RWPE2 (cell line): ENCODE measurements at places on chromosomes 4 and X.
A peak's percentile ranks its signal among the peaks of the same experiment; 100 is the strongest.

GRCh38 chrX:126509923-126510322 is 42.7 kb downstream of the DCAF12L1 start:
- no peak for DNase-seq

- DNase-seq: no peak
Observed at GRCh38 chrX:129556806-129557315, 16.8 kb downstream of the OCRL start.

DNA sequence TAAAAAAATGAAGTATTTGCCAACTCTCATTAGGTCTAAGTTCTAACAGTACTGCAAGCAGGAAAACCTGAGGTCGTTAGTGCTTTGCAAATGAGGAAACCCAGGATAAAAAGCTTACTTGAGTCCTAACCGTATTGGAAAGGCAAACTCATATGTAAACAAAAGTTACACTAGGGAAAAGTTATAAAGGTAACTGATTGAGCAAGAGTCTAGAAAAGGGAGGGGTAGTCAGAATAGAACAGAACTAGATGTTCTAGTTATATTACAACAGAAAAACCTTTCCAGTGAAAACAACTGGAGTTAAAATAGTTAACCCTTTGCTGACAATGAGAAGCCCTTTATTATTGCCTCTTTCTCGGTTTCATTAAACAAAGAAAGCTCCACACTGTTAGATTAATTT is 66.4 kb upstream of the MAOA start:
- no peak for DNase-seq

GRCh38 chr4:186845137-186845842 is 121.6 kb upstream of the FAT1 start:
- no peak for DNase-seq

- no peak for DNase-seq
Observed at GRCh38 chr4:157048248-157048647, 27.7 kb upstream of the GLRB start.

DNA sequence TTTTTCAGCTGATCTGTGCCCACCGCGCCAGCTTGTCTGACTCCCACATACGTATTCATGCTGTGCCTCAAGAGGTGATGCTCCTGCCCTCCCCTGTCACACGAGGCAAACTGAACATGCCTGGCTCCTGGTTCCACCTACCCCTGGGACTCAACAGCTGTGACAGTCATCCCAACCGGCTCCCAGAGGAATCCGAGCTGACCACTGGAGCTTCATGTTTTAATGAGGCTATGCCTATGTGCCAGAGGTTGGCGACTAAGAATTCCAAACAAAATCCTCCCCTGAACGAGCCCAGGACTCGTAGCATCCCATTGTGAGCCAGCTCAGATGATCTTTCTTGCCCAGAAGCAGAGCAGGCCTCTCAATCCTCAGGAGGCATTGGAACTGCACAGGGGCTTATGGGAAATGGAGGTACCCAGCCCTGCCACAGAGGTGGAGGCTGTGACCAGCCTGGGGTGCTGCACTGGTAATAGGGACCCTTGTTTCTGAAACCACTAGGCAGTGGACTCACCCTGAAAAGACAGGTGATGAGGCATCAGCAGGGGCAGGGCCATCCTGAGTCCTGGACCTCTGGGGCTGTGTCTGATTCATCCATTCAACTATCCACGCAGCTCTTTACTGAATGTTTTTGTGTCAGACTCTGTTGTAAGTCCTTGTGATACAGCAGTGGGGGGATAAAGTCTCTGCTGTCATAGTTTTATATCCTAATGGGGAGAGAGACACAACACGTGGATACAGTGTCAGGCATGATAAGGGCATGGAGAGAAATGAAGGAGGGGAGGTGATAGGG is 325.0 kb downstream of the EVC2 start:
- DNase-seq: no peak

DNA sequence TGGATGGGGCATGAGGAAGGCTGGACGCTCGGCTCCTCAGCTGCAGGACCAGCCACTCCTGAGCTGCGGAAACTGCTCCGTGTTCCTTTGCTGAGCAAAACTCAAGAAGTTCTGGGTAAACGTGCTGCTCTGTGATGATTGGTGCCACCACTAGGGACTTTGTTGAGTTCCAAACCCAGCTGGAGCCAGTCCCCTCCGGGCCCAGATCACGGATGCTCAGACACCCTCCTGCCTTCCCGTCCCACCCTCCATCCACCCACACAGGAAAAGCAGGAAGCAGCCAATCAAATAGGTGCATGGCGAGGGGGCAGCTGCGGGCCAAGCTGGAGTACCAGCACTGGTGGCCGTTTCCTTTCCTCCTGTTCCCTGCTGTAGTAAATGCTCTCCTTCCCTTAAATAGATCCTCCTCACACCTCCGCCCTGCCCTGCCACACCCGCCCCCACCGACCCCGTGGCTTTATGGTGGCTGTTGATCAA is 68.0 kb downstream of the ADRA2C start:
- DNase-seq: no peak

DNA sequence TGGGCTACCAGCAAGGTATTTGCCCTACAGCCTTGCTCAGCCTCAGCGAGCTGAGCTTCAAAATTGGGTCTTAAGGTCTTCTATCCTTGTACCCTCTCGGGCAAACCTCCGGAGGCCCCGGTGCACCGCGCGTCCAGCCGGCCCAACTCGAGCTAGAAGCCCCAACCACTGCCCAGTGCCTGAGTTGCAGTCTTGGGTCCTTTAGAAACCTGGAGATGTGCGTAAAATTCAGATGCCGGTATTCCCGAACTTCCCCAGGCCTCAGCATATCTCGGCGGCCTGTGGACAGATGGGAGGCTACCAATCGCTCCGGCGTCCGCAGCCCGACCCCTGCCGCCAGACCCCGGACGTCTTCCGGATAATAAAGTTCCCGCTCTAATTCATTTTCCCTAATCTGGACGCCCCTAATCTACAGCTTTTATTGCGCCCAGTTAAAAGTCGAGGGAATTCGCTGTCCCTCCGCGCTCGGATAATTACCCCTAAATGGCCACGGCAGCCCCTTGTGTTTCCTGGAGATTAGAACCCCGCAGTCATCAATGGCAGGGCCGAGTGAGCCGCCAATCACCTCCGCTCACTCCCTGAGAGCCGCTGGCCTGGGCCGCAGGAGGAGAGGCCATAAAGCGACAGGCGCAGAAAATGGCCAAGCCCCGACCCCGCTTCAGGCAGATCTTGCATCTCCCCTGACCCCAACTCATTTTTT is 1.5 kb upstream of the MSX1 start:
- peak; percentile 45 for DNase-seq

GRCh38 chr4:75630174-75630936 is at the start of gene CDKL2:
Gene CDKL2, minus strand, starts transcription at chr4:75630528. Its CDS starts 4,540 bp downstream, at chr4:75625988.
- peak; percentile 87 for DNase-seq

DNA sequence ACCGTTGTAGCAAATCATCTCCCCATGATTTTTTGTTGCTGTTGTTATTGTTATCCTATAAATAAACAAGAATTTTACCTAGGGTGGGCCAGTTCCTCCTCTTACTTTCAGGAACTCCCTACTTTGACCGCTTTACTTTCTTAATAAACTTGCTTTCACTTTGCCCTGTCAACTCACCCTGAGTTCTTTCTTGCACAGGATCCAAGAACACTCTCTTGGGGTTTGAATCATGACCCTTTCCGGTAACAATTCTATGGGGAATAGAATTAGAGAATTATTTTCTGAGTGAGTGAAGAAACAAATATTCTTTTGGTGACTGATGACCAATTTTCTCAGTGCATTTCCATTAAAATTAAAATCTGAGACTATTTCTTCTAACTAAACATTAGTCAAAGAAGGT is 584.0 kb upstream of the TENM3 start:
- no peak for DNase-seq
